Renal cortex interstitium (tissue), 15 donors: ENCODE measurements at places on chromosomes 11 and 22.

GRCh38 chr11:12174477-12175143 lies 64.2 kb downstream of the MICAL2 start:
- no peak for DNase-seq

DNA sequence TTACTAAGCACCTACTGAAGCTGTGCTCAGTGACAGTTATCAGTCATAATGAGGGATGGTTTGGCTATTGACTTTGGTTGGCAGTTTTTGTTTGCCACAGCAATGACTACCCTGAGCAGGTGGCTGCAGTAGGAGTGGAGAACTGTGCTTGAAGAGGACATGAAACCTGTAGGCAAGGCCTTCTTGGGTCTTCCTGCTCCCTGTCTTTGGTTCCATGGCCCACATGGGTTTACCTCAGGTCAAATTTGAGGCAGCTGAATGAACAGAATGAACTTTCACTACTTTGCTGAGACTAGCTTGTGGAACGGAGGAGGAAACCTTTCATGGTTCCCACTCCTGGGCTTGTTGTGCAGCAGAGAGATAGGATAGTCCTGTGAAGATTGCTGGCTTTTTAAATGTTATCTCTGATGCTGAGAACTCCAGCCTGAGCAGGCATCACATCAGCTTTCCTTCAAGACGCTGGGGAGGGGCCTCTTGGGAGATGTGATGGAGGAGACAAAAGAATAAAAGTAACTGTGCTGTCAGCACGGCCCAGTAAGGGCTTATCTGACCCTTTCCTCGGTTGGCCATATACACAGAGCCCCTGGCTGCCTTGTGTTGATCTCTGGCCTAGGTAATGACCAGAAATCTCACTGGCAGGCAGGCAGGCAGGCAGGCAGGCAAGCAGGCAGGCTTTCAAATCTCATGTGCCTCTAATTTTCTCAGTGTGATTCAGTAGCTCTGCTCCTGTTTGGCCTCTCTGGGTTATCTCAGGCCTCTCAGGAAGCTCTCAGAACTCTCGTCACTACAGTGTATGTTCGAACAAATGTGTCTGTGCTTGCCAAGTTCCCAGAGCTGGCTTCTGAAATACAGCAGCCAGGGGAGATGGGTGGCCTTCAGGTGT lies 12.0 kb downstream of the STIM1 start:
- DNase-seq, result no peak

DNA sequence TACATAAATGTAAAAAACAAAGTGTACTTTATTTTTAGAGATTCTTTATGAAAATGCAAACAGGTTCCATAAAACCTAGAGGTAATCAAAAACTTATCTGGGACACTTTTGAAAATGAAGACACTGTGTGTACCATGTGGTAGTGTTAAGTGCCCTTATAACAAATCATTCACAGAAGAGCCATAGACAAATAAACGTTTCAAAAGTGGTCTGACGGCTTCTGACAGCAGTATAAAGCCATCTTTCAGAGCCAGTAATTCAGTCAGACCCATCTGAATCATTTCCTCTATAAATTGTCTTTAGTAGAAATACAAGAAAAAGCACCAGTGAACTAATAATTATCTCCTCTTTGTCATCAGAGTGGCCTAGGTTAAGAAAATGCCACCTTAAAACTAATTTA lies 100.0 kb downstream of the PAX6 start:
- no peak for DNase-seq

DNA sequence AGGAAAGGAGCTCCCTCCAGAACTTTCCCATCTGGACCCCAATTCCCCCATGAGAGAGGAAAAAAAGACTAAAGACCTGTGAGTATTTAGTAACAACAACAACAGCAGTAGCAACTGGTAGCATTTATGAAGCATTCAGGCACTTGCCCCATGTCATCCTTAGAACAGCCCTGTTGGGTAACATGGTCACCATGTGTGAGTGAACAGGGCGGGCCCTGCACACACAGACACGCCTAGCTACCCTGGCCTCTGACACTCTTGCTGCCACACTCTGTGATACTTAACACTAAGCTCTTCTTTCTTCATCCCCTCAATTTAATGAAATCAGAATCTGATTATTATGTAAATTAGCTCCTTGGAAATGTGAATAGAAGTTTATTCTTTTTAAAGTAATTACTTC lies 26.1 kb upstream of the SLC25A18 start:
- no peak for DNase-seq

DNA sequence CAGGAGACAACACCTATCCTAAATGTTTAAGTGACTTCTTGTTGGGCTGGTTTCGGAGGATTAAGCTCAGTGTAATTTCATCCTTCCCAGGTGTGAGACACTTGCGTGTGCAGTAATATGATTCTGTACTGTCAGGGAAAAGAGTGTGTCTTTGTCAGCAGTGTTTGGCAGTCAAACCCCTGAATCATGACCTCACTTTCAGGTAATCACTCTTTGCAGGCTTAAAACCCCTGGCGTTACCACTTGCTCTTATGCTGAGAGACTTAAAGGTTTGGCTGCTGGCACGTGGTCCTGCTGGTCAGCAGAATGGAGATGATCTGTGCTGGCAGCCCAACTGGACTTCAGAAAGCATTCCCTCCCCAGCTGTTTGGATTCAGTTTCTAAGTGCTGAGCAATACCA lies 56.1 kb downstream of the APIP start:
- peak; percentile 24 for DNase-seq

DNA sequence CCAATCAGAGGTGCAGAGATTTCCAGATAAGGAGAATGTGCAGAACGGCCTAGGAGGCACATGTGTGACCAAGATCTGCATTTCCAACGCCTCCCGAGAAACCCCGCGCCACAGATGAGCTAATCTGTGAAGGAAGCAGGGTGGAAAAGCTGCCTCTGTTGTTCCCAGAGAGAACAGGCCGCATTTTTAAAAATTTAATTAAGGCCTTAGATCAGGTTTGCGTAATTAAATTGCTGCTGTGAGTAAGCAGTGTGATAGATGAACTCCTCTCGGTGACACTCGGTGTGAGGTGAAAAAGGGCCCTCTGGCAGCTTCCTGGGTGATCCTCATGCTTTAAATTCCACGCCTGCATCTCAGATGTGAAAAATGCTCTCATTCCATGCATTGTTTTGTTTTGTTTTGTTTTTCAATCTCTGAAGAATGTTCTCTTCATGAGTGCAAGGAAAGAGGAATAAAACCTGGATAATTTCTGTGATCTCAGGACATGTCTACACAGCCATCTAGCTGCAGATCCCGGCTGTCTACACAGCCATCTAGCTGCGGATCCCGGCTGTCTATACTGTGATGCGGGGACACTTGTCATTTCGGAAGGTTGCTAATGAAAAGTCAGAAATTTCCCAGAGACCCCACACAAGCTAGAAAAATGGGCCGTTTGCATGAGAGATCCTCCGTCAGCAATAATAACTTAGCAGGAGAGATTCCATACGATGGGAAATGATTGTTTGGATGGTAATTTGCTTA lies 1398.9 kb downstream of the BRD1 start:
- no peak for DNase-seq

DNA sequence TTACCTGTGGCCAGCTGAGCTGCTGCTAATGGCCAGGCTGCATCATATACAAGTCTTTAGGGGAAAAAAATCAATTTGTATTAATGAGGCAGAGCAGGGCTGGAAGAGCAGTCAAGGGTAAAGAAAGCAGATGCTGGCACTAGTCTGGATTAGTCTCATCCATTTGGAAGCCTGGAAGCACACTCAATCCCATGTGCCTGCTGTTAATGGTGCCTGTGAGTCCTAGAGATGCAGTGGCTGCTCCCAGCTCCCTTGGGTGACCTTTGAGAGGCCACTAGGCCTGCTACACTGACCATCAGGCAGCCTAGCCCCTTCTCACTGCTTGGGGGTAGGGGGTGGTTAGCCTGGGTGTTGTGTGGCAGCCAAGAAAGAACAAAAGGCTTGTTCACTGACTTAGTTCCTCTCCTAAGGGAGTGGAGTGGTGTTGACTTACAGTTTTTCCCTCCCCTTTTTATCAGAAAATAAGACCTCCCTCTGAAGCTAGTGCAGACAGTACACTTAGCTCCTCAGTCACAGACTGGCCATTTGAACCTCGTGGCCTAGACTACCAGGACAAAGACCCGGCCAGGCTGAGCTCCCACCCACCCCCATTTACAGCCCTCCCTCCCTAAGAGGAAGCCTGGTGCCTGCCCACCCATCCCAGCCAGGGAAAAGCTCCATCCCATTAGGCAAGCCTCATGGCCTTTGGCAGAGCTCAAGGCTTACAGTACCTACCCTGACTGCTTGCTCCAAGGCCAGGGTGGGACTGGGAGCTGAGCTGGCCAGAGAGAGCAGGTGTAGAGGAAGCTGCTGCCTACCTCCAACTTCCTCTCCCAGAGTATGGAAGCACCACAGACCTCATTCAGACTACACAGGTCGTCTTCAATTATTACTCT lies 7.8 kb downstream of the PIK3IP1 start:
- DNase-seq, result no peak

GRCh38 chr11:110207123-110207522 lies 89.3 kb downstream of the RDX start:
- DNase-seq, result no peak

- no peak for DNase-seq
These were observed 963 bp upstream of the ADORA2A start for GRCh38 chr22:24426436-24426835.

DNA sequence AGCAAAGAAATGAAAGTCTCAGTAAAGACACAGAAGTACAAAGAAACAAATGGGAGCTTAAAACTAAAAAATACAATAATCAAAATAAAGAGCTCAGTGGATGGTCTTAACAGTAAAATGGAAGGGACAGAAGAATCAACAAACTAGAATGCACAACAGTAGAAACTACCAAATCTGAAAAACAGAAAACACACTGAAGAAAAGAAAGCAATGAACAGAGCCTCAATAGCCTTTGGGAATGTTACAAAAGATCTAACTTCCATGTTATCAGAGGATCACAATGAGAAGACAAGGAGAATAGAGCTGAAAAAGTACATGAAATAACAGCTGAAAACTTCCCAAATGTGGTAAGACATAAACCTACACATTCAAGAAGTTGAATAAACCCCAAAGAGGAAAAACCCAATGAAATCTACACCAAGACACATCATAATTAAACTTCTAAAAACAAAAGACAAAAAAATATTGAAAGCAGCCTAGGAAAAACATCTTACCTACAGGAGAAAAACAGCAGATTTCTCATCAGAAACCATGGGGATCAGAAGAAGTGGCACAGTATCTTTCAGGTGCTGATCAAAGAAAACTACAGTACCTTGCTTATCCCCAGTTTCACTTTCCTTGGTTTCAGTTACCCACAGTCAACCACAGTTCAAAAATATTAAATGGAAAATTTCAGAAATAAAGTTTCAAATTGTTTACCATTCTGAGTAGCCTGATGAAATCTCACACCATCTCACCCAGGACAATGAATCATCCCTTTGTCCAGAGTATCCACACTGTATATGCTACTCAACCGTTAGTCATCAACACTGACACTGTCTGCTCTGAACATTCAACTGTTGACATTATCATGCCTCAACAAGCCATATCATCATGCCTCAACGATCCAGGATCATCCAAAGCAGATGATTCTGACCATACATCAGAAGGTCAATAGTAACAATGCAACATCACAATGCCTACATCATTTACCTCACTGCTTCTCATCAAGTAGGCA lies 22.2 kb downstream of the RRAS2 start:
- DNase-seq, result no peak

GRCh38 chr11:98423933-98424332 lies 596.8 kb upstream of the CNTN5 start:
- DNase-seq, result no peak

GRCh38 chr22:25903294-25903693 lies 161.3 kb downstream of the MYO18B start:
- no peak for DNase-seq

DNA sequence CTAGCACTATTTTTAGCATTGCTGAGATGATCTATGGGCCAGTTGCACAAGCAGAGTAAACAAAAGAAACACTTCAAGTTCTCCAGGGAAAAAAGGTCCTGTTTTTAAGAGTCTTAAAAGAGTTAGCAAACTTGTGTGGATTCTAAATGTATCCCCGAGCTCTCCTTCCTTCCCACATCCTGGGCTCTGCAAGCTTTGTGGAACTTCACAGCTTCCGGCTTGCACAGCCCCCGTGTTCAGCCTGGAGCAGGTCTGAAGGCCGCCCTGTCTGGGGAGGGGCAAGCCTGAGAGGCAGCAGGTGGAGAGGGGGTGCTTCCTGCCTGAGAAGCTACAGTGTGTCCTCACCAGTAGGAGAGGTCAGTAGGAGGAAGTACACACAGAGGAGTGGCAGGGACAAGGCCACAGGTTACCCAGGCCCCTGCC lies 35.1 kb upstream of the SUSD2 start:
- peak; percentile 65 for DNase-seq

DNA sequence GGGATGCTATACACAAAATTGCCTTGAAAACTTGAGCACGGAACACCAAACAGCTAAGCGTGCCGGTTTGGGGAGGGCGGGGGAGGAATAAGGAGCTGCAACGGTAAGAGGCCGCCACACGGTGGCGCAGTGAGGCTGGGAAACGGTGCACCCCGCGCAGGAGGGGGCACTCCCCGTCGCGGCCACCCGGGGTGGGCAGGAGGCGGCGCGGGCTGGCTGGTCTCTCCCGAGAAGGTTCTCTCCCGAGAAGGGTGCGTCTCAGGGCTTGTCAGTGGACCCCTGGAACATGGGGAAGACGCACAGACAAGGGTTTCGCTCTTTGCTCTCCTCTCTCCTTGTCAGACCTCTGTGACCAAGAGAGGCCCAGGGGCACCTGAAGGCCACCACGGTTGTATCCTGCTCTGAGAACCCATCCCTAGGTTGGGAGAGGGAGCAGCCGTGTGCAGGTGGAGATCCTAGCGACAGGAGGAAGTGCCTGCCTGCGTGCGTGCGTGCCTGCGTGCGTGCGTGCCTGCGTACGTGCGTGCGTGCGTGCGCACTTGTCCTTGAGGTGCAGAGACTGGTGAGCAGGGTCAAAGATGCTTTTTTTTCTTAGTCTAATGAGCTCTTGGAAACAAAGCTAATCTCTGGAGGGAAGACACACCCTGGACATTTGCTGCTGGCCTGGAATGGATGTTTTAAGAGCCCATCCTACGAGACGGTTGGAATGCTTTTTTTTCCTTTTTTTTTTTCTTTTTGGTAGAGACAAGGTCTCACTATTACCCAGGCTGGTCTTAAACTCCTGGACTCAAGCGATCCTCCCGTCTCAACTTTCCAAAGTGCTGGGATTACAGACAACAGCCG lies 18.1 kb upstream of the JAM3 start:
- DNase-seq, result peak; percentile 41

DNA sequence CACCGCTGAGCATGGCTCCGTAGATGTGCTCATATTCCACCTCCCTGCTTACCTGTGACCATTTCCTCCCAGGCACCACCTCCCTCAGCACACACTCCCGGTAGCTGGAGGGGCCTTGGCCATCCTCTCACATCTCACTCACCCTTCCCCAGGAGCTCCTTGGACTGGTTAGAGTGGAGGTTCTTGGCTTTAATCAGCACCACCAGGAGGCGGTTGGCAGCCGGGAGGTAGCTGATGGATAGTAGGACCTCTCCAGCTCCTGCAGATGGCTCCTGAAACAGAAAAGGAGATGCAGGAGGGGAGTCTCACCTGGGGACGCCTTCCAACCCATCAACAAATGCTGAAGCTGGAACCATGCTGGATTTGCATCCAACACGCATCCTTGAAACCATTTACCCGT lies 39.9 kb downstream of the SYT13 start:
- no peak for DNase-seq
